Type B pancreatic cell (in vitro differentiated cells): ENCODE measurements at places on chromosomes 1 and 21. TPM values are rescaled to one million over a fixed set of nuclear protein-coding genes. Genes with fewer than 3 reads are reported as not detected.

DNA sequence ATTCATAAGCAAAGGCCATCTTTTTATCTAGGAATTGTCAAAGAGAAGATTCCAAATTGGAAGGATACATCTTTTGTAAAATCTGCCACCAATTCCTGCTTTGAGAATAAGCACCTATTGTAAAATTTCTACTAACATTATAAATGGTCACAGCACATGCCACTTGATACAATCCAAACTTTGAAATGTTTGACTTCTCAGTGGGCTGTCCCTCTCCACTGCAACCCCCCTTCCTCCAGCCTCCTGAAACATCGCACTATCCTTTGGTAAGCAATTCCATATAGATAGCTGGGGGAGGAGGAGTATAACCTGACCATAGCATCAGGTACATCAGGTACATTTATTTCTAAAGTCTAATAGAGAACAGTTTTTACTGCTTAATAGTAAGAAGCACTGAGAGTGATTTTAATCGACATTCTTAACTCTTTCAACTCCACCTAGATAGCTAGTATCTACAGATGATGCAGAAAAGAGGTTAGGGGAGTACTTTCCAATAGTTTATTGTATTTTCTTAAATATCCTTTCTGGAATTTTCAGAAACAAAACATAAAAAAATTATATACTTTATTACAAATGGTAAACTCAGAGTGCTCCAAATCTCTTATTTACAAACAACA, 2.9 kb downstream of the JUN start:
- peaks cover 25% of the 10 kb centered on the region for H3K36me3 ChIP-seq
- peak overlapping the region; percentile 90 for H3K27ac ChIP-seq
- peaks cover 16% of the 10 kb centered on the region for H3K27me3 ChIP-seq
- DNase-seq = no peak
- peak overlapping the region; percentile 97 for H3K4me3 ChIP-seq

GRCh38 chr21:34862951-34863350, 186.2 kb downstream of the RUNX1 start:
- DNase-seq = no peak
- no peak overlapping the region for H3K27ac ChIP-seq
- H3K4me3 ChIP-seq = no peak overlapping the region
- peaks cover 35% of the 10 kb centered on the region for H3K4me1 ChIP-seq

GRCh38 chr21:24208562-24209260, 1398.6 kb downstream of the MRPL39 start:
- H3K4me1 ChIP-seq = no peaks in the 10 kb centered on the region
- no peak overlapping the region for H3K4me3 ChIP-seq
- DNase-seq = peak; percentile 62
- H3K36me3 ChIP-seq = no peaks in the 10 kb centered on the region

GRCh38 chr21:43811262-43812105, 22.1 kb downstream of the RRP1 start:
- H3K27ac ChIP-seq = no peak overlapping the region
- no peaks in the 10 kb centered on the region for H3K36me3 ChIP-seq
- H3K4me3 ChIP-seq = no peak overlapping the region
- H3K27me3 ChIP-seq = no peaks in the 10 kb centered on the region
- no peak for DNase-seq

DNA sequence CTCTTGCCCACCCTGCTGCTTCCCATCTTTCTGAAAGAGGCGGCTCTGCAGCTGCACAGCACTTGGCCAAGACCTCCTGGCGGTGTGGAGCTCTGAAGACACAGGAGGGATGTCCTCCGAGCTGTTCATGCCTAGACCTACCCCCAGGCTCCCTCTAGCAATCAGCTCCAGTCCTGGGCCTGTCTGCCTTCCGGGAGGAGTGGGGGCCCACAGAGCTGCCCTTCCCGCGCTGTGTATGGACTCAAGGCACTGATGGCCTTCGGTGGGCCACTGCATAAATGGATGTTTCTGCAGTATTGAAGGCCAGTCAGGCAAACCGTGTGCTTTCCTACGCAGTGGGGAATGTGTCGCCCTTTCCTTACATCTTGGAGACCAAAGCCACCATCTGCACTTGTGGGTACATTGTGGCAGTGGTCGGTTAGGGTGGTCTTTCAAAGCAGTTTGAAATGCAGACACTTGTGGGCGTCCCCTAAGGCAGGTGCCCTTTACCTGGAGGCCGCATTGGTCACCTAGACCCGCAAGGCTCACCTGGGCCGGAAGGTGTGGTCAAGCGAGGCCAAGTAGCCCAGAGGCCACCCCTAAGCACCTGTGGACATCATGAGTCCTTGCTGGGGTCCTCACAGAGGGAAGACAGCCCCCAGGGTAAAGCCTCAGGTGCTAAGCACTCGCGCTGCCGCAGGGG, 912 bp upstream of the PKNOX1 start:
- peaks cover 14% of the 10 kb centered on the region for H3K4me1 ChIP-seq
- peak overlapping the region; percentile 92 for H3K27ac ChIP-seq
- H3K4me3 ChIP-seq = peak overlapping the region; percentile 84
- no peaks in the 10 kb centered on the region for H3K27me3 ChIP-seq
- no peak for DNase-seq

DNA sequence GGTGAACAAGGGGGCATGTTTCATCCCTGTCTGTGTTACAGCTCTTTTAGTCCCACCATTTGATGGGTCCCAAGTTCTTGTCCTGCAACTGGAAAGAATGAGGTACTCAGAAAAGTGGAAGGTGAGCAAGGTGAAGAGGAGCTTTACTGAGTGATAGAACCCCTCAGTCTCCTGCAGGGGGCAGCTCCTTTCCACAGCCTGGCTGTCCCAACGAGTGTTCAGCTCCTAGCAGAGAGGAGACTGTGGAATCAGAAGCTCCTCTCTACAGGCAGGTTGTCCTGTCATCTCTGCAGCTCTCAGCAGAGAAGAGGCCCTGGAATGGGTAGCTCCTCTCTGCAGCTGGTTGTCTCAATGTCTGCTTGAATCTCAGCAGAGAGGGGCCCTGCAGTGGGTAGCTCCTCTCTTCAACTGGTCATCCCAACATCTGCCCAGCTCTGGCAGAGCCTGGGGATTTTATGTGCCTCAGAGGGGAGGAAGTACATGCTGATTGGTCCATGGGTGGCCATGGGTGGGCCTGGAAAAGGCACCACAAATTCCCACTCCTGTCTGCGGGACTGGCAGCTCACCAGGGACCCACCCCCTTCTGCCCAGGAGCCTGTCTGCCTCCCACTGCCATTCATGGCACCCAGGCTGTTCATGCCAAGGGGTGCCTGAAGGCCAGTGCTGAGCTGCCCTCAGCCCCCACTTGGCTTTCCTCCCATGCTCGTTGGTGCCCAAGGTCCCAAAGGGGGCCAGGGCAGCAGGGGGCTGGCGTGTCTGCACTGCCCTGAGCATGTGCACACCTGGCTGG, 25.7 kb downstream of the LDLRAD1 start:
- H3K4me3 ChIP-seq = no peak overlapping the region
- no peaks in the 10 kb centered on the region for H3K27me3 ChIP-seq
- H3K4me1 ChIP-seq = no peaks in the 10 kb centered on the region
- H3K27ac ChIP-seq = no peak overlapping the region

DNA sequence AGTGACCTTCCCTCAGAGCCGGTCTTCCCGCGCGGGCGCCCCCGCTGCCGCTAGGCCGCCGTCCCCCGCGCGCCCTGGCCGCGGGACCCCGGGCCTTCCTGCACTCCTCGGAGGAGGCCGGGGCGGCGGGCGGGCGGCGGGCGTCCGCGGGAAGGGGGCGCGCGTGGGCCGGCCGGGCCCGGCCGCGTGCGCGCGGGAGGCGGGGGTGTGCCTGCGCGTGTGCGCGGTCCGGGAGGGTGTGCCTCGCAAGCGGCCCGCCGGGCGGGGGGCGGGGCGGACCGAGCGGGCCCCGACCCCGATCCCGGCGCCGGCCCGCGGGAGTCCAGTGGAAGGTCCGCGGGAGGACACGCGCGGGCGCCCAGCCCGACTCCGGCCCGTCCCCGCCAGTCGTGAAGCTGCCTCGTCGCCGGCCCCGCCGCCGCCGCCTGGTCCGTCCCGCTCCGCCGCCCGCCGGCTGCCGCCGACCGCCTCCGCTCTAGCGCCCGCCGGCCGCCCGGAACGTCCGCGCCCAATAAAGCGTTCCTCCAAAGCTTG, 438 bp downstream of the MRPS6 start:
- peaks cover 32% of the 10 kb centered on the region for H3K36me3 ChIP-seq
- peak; percentile 72 for DNase-seq
- H3K27ac ChIP-seq = peak overlapping the region; percentile 96
- H3K4me1 ChIP-seq = peaks cover 41% of the 10 kb centered on the region
- H3K4me3 ChIP-seq = peak overlapping the region; percentile 94

The TAS1R1 gene
- total RNA-seq = not detected in 2 replicates

The FMO5 gene
- 2.4 and 3.8 TPM in 2 replicates for total RNA-seq

DNA sequence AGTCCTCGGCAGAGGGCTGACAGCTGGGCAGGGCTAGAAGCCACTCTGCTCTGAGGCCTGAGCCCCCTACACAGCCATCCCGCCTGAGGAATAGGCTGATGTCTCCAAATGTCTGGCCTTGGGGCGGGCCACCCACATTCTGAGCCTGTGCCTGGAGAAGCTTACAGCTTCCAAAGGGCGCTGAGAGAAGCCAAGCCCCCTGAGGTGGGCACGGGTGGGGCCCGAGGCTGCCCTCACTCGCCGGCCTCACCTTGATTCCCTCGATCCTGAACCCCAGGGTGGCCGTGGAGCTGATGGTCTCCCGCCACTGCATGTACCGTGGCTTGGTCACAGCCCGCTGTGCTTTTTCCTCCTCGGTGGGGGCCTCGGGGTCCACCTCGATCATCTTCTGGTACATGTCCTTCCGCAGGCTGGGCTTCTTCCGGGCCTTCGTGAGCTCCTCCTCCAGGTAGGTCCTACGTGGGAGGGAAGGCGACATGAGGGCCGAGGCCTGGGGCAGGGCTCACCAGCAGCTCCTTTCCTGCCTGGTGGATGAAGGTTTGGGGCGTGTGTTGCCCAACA, 93.2 kb downstream of the STUM start:
- no peak for DNase-seq
- H3K27me3 ChIP-seq = no peaks in the 10 kb centered on the region
- peaks cover 15% of the 10 kb centered on the region for H3K4me1 ChIP-seq
- no peak overlapping the region for H3K27ac ChIP-seq
- H3K4me3 ChIP-seq = no peak overlapping the region
- H3K36me3 ChIP-seq = peaks cover 6% of the 10 kb centered on the region

- H3K27ac ChIP-seq = peak overlapping the region; percentile 63
- peaks cover 3% of the 10 kb centered on the region for H3K27me3 ChIP-seq
- peaks cover 3% of the 10 kb centered on the region for H3K36me3 ChIP-seq
These were observed 129.5 kb upstream of the DSCAM start for GRCh38 chr21:40976198-40977109.

The OR6K3 gene
- total RNA-seq = not detected in 2 replicates

The HPDL gene
- 8.0 and 8.6 TPM in 2 replicates for total RNA-seq

DNA sequence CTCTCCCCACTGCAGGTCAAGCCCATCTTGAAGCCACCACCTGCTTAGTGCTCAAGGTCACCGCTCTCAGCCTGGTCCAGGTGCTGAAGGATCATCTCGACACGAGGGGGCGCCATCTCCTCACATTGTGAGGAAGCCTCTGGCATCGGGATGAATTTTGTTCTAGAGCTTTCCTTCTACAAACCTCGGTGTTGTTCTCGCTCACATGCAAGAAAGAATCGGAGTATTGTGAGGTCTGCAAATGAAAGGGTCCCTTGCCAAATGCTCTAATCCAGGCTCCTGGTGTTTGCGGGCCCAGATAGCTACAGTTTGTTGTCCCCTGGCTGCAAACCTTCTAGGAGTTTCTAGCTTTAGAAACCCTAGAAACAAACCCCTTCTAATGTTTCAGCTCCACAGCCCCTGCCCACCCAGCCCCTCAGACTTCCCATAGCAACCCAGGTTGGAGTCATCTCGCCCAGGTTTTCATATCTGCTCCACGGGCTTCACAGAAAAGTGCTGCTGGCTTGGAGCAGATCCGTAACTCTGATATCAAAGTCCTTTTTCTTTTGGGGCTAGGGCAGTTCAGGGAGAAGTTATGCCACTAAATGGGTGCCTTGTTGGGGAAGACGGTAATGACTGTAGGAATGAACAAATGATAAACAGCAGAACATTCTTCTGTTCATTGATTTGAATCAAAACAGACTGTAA, 8.6 kb upstream of the ATP5PO start:
- H3K4me1 ChIP-seq = peaks cover 15% of the 10 kb centered on the region
- no peak overlapping the region for H3K4me3 ChIP-seq
- no peak overlapping the region for H3K27ac ChIP-seq
- no peaks in the 10 kb centered on the region for H3K36me3 ChIP-seq
- DNase-seq = peak; percentile 89

- DNase-seq = no peak
- H3K36me3 ChIP-seq = no peaks in the 10 kb centered on the region
- H3K27me3 ChIP-seq = peaks cover 20% of the 10 kb centered on the region
- no peak overlapping the region for H3K4me3 ChIP-seq
- H3K4me1 ChIP-seq = peaks cover 39% of the 10 kb centered on the region
These were observed 5.2 kb upstream of the SEMA4A start for GRCh38 chr1:156148216-156148615.

The MYOG gene
- 2.1 TPM in 1 of 2 replicates, not detected in the other for total RNA-seq

The PBXIP1 gene
- 57.3 and 65.8 TPM in 2 replicates for total RNA-seq
